Stimulated activated CD8-positive, alpha-beta memory T cell treated with anti-CD3 and anti-CD28 coated beads, Interleukin-7, amount 100 ng/mL, for 24 hours (primary cell): ENCODE measurements at places on chromosomes 13 and 19.

DNA sequence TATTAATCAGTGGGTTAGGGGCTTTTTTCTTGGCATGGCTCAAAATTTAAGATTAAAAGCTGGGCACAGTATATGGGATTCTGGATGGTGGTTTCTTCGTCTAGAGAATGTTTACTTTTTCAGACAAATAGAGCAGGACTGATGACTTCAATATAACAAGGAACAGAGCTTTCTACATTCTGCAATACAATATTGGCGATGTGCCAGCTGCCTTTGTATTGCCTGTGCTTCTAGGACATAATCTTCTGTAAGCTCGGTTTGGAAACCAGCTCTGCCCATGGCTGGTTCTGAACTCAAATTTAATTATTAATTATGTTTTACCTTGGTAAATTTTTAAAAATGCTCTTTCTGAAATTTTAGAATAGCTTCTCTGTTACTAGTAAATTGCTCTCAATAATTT lies 139.1 kb upstream of the TRPC4 start:
- DNase-seq, result no peak

GRCh38 chr13:50594276-50595051 lies 249.0 kb downstream of the DLEU7 start:
- no peak for DNase-seq

DNA sequence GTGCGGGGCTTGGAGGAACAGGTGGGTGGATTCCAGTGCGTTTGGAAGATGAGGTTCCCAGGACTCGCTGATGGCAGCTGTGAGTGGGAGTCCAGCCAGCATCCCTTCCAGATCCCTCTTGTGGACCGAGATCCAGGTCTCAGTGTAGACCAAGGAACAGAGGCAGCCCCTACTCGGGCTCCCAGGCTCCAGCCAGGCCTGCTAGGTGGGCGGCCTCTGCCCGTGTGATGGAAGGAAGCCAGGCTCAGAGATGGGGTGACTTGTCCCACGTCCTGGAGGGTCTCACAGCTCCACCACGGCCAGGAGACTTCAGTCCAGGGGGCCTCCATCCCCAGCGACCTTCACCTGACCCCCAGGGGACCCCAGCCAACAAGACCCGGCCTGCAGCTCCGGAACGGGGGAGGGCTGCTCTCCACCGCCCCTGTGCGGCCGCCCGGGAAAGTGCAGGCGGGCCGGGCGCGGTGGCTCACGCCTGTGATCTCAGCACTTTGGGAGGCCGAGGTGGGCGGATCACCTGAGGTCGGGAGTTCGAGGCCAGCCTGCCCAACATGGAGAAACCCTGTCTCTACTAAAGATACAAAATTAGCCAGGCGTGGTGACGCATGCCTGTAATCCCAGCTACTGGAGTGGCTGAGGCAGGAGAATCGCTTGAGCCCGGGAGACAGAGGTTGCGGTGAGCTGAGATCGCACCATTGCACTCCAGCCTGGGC lies 729 bp upstream of the MADCAM1 start:
- no peak for DNase-seq

- DNase-seq, result no peak
These were observed 112.9 kb upstream of the PEG3 start for GRCh38 chr19:56953470-56953869.

- no peak for DNase-seq
These were observed 13.8 kb downstream of the EPS15L1 start for GRCh38 chr19:16457954-16458331.
